GOT3 (cell line): ENCODE measurements at places on chromosomes 1 and 21.

DNA sequence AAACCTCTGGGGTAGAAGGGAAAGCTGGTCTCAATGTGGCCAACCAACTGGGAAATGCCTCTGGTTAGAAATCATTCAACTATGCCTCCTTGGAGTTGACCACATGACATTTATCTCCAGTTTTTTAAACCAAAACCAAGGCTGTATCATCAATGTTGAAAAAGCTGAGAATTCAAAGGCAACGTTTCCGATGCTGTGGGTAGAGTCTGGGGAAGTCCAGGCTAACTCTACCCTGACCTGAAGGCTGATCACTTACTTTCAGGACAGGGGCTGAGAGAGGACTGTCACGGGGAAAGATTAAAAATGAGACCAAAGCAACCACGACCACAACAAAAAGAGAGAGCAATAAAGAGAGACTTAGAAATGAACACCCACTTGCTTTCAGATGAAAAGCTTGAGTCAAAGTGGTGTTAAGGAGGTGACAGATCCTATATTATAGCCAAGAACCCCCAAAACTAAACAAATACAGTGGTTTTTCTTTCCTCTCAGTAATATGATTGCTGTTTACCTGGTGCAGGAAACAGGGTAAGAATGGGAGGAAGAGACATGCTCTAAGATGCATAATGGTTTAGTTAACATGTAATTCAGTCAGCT, 90.8 kb upstream of the TNFSF4 start:
- no peak for DNase-seq

DNA sequence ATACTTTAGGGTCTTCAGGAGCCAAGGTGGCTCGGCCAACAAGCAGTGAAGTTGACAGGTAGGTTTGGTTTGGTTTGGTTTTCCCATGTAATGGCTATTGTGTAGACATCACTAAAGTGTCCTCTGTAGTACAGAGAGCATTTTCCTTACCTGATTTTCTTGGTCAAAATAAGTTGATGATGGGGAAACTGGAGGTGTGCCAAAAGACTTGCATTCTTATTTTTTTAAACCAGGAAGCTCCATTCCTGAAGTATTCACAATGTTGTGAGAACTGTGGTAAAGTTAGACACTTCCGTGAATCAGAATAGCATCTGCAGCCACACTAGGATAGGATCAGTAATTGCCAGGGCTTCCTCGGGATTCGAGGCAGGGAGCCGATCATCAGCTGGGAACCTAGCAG, 2.9 kb downstream of the ZBTB37 start:
- no peak for DNase-seq

- no peak for DNase-seq
Observed at GRCh38 chr1:156667968-156668709, 9.1 kb downstream of the NES start.

DNA sequence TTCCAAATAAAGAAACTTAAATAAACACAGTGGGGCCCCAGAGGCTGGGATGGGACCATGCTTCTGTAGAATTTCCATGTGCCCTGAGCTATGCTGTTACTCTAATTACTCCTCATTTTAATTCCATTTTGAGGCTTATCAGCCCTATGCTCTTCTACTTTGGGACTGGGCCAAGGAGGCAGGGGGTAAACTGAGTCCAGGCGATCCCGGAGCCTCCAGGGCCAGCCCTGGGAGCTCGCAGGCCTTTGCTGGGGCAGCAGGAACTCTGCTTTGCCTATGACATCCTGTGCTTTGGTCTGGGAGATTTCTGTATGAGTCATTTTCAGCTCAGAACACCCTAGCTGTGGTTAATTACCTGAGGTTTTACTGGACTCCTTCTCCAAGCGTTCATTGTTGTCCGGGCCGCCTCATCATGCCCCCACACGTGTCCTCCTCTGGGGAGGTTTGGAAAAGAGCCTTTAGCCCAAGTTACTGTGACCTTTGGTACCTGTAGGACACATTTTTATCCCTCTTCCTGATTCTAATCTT, 95.7 kb downstream of the RHOU start:
- DNase-seq = no peak

DNA sequence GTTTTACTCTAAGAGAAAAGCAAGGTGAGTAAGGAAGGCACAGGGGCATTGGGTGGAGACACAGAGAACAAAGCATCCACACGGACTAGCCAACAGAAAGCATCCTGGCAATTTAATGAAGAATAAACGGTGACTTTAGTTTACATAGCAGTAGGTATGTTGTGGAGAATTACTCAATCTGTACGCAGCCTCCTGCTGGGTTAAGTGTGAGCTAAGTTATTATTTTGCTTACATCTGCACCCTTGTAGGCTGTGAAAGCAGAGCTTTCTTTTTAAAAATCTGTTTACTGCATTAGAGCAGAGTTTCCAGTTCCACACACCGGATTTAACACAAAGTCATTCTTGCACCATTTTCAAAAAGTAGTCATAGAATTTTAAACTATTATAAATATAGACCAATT, 144.5 kb downstream of the AKT3 start:
- no peak for DNase-seq

- DNase-seq = no peak
Observed at GRCh38 chr1:1556505-1556904, 16.1 kb upstream of the TMEM240 start.

GRCh38 chr1:26145041-26145959, 13.6 kb upstream of the FAM110D start:
- DNase-seq = no peak

DNA sequence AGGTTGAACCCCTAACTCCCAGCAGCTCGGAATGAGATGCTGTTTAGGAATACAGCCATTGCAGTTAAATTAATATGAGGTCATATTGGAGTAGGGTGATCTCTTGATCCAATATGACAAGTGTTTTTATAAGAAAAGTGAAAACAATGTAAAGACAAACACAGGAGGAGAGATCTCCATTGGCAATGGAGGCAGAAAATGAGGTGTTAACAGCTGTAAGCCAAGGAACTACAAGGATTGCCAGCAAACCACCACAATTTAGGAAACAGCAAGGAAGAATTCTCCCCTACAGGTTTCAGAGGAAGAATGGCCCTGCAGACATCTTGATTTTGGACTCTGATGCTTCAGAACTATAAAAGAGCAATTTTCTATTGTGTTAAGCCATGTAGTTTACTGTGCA, 774.3 kb downstream of the MRPL39 start:
- no peak for DNase-seq

DNA sequence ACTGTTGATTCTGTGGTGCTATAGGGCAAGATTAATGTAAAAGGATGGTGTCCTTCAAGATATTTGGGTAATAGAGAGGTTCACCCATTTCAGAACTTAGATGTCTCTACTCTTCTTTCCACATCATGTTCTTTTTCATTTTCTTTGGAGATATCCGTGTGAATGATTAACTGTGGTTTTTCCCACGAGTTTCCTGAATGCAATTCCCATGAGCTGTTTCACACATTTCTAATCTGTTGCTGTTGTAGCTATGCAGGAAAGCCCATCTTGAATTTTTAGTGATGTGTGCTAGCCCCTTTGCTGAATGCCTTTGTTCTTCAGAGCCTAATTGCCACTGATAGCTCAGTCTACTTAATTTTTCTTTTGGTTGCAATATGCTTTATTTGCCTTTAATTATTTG, 27.6 kb downstream of the SNX27 start:
- no peak for DNase-seq

DNA sequence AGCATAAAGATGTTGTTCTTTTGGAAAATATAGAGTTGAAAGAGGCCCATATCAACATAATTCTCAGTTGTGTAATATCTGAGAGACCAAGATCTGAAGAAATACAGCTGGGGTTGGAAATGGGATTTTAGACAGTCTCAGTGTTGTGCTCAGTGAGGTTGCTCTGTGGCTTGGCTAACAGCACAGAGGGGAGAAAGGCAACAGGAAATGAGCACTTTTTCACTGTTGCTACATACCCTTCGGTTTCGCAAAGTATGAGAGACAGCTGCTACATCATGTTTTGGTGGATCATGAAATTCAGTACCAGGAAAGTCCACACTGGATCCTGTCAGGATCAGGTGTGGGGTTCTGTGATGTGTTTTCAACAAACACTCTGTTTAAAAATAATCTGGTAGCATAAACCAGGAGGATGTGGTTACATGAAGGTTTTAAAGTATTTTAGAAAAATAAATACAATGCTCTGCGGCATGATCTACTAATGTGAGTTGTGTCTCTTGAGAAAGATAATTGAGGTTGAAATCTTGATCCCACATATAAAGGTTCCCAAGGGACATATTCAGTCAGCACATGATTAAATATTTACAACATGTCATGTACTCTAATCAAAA, 7.0 kb upstream of the GPR88 start:
- DNase-seq = no peak

GRCh38 chr21:25381936-25382452, 225.3 kb downstream of the MRPL39 start:
- no peak for DNase-seq

- no peak for DNase-seq
Observed at GRCh38 chr1:200487650-200488049, 77.8 kb upstream of the ZNF281 start.

- no peak for DNase-seq
Observed at GRCh38 chr1:65146908-65147423, 1.0 kb upstream of the AK4 start.

DNA sequence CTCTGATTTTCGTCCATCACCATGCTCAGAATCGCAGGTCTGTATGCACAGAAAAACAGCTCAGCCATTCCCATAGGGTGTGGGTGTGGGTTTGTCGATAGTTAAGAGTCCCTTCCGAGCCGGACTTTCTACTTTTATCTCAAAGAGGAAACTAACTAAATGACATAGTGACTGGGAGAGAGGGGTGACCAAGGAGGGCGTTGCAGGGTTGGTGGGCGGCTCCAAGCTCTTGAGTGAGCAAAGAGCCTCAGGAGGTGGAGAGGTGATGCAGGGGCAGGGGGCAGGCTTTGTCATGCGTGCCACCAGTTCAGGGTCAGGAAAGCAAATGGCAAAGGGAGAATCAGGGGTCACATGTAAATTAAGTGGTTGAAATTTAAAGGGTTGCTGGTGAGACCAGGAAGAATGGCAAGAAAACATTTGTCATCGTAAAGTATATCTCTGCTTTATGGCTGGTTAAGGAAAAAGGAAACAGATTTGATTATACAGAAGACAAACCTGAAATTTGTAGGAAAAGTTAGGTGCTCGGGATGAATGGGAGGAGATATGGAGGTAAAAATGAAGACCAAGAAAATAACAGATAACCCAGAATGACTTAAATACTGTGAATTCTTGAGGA, 249.0 kb downstream of the SETD4 start:
- no peak for DNase-seq

GRCh38 chr1:9612162-9612845, 23.6 kb downstream of the TMEM201 start:
- DNase-seq = no peak

DNA sequence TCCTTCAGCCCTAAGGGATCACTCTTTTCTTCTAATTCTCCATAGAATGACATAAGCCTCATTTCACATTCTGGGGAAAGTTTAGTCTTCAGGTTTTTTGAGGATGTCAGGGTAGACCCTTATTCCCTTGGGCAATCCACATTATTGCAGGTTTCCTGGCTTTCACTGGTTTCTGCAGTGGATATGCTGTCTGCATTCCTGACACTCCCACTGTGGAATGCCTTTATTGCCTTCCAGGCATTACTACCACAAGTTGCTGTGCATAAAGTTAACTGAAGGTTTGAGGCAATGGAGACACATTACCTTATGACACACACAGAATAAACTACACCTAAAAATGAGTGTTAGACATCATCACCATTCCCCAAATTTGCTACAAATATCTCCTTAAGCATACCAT, 12.7 kb downstream of the FASLG start:
- no peak for DNase-seq

DNA sequence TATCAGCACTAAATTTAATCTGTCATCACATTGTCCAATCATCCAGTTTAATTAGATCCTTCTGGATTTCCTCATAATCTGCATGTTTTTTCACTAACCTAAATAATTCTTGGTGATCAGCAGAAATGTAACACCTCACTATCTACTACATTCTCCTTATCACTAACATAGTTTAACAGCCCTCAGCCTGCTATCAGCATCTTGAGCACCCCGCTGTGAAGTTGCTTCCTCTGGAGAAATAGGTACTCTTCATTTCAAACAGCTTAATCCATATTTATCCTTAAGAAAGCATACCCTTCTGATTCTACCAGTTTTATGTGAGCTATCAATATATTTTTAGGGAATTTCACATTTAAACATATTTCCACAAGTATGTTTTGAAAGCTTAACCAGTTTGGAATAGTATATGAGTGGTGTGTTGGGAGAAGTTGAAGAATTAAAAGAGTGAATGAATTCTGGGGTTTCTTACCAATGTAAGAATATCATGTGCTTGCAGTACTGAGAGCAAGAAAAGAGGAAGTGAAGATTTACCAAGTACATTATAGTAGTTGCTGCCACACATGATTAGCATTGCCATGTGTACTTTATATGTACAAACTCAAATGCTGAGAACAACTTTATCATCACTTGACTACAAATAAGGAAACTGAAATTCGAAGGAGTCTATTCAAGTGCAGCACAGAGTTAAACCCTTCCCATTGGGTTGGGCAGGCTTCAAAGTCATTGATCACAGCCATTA, 771.1 kb upstream of the ADGRL4 start:
- DNase-seq = no peak

DNA sequence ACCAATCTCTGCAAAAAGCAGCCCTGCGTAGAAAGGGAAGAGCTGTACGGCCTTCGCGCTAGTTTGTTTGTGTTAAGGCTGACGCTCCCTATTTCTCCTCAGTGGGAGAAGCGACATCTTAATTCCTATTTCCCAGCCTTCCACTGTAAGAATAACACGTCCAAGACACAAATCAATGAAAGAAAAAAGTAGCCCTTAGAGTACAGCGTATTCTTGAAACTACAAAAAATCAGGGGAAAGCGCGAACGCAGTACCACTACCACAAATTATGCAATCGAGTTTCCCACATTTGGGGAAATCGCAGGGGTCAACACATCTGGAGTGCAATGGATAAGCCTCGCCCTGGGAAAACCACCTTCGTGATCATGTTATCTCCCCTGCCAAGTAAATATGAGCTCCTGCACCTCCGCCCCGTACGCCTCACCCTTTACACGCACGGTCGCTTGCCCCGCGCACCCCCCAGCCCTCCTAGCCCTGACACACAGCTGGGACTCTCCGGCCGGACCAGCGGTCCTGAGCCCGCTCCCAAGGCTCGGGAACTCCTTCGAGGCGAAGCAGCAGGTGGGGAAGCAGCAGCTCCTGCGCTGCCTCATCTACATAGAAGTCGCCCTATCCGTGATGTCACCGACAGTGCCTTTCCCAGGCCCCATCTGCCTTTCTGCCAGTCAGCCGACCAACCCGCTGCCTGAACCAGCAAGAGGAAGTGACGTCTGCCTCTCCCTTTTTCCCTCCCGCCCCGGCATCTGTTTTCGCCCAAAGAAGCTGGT, 94.7 kb downstream of the PPIAL4G start:
- peak; percentile 82 for DNase-seq

DNA sequence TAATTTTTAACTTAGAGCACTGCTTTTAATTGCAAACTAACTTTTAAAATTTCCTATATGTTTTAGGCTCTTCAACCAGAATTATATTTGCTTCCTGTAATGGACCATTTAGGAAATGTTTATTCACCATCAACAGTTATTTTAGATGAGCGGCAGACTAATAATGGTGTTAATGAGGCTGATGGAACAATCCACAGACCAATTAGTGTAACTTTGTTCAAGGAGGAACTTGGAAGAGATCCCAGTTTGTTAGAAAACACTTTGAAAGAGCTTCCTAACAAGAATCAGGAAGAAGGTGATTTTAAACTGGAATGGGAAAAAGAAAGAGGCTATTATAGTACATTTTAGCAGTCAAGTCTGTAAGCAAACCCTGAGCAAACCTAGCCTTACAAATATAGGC, 19.4 kb upstream of the GNG5 start:
- no peak for DNase-seq
